ENCODE measurements at places on chromosomes 2 and 18.

- DNase-seq = no peak
These were observed 38.6 kb upstream of the EPHA4 start for GRCh38 chr2:221610675-221611074.

DNA sequence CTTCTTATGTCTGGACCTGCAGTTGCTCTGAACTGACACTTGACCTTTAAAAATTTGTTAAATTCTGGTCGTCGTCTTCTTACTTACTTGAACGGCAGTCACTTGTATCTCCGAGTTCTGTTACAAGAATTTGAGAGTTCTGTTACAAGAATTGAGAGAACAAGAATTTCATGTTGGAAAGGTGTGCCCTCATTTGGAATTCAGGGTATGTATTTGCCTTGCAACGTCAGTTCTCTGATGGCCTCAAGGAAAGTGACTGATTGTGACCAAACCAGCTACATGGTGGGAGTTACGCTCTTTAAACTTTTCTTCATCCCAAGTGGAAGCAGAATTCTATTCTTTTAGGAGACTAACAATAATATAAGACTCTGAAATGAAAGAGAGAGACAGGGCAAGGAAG is 320.0 kb upstream of the TRIB2 start:
- DNase-seq = no peak

- DNase-seq = no peak
These were observed 193.0 kb upstream of the CYP26B1 start for GRCh38 chr2:72340665-72341064.

- no peak for DNase-seq
These were observed 64.8 kb upstream of the ALKAL2 start for GRCh38 chr2:352696-353095.

- DNase-seq = no peak
These were observed 129.6 kb downstream of the PPP1R1C start for GRCh38 chr2:182115258-182115657.

Measured in stimulated activated CD4-positive, alpha-beta T cell treated with anti-CD3 and anti-CD28 coated beads, Interleukin-1b, Interleukin-23, amount 100 ng/mL, for 1 hour (primary cell).